HT1080 (cell line): ENCODE measurements at places on chromosomes 2 and 18. TPM values are rescaled to one million over a fixed set of nuclear protein-coding genes. Genes with fewer than 3 reads are reported as not detected.

REG1B gene
- total RNA-seq, result not detected in 2 replicates

SULT1C2 gene
- 1.8 and 2.3 TPM in 2 replicates for total RNA-seq

COBLL1 gene
- total RNA-seq, result 5.2 and 8.3 TPM in 2 replicates

LCLAT1 gene
- total RNA-seq, result 5.7 and 8.4 TPM in 2 replicates

RNPEPL1 gene
- 19.2 and 23.6 TPM in 2 replicates for total RNA-seq
